ENCODE measurements at places on chromosomes 3 and 15. TPM values are rescaled to one million over a fixed set of nuclear protein-coding genes. Genes with fewer than 3 reads are reported as not detected.

CHRM5 gene
- not detected for total RNA-seq

IL17RE gene
- 0.68 TPM for total RNA-seq

PSTPIP1 gene
- total RNA-seq = not detected

PLA2G4E gene
- total RNA-seq = not detected

XYLB gene
- total RNA-seq = 1.5 TPM

STAC gene
- 0.32 TPM for total RNA-seq

AP3B2 gene
- not detected for total RNA-seq

CDHR4 gene
- not detected for total RNA-seq

TMC3 gene
- not detected for total RNA-seq

ZPLD1 gene
- 0.59 TPM for total RNA-seq

GOLGA8S gene
- not detected for total RNA-seq
